ENCODE measurements at places on chromosomes 16 and 17.

DNA sequence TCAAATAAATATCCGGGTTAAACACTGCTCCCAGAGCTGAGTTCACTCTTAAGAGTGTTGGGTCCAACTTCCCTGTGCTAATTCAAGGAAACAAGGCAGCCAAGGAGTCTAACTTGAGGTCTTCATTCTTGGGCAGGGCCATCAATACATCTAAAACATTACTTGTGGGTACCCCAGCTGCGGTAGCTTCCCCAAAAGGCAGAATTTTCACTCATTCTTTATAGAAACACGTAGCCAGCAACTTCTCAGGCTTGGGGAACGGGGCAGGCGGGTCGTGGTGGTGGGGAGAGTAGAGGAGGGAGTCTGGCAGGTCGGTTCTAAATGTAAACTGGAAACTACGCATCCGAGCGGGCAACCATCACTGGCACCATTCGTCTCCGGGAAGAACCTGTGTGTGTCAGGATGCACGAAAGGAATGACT is 666 bp upstream of the METTL9 start:
- DNase-seq: no peak

- DNase-seq: no peak
Measured at GRCh38 chr17:57622683-57623433, 122.2 kb downstream of the CCDC182 start.

GRCh38 chr16:85611444-85612190 is 1.5 kb upstream of the GSE1 start:
- DNase-seq: peak; percentile 37

- DNase-seq: peak; percentile 84
Measured at GRCh38 chr16:30571445-30572322, at the start of gene ZNF688. Gene ZNF688 (minus strand): TSS chr16:30571714. CDS start chr16:30571629, 85 bp downstream.

DNA sequence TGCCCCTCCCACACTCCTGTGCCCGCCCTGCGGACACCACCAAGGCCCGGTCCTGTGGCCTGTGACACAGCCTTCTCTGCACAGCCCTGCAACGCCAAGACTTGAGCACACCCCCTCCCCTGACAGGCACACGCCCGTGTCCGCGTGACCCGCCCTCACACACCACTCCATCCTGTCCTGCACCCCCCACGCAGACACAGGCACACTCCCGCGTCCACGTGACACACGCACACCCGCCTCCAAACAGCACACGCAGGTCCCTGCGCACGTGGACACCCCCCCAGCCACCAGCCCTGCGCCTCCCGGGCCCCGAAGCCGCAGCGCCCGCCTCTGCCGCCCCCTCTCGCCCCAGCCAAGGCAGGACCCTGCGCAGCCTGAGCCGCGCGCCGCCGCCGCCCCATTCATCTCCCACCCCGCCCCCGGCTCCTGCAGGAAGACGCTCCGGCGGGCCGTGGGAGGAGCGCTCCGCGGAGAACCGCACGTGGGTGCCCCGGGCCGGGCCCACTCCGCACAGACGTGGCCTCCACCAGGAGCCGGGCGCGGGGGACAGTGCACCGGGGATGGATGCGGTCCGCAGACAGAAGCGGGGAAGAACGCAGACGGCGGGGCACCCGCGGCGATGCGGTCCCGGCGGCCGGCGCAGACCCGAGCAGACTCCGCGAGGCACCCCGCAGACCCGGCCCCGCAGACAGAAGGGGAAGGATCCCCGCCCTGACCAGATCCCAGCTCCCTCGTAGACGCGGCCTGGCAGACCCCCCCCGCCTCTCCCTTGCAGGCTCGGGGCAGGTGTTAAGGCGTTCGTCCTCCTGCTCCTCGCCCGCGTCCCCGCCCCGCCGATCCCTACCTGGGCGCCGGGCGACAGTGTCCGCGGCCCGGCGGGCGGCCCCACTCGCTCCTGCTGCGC is 506 bp downstream of the CAMKK1 start:
- DNase-seq: no peak

DNA sequence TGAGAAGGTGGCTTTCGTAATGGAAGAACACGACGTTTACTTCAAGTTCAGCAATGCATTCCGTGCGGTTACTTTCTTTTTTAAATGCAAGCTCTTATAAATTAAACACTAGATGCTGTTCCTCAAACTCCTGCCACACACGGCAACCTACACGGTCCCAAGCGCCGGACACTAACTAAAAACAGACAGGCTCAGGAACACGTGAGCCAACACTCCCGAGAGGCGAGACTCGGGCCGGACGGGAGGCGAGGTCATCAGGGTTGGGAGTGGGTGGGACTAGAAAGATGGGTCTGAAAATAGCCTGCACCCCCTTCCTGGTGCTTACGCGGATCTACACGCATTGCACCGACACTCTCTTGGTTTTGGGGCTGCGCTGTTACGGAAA is 6.4 kb downstream of the CLCN7 start:
- no peak for DNase-seq

DNA sequence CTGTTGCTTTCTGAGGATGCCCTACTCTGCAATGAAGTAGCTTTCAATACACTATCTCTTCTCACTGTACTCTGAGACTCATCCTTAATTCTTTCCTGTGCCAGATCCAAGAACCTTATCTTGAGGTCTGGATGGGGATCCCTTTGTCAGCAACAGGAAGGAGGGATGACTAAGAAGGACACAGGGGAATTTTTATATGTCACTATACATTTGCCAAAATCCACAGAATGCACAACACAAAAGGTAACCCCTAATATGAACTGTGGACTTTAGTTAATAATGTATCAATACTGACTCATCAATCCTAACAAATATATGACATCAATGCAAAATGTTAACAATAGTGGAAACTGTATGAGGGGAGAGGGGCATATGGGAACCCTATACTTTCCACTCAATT is 4.7 kb upstream of the RBBP6 start:
- DNase-seq: no peak

- DNase-seq: no peak
Measured at GRCh38 chr17:79733692-79734070, 2.9 kb downstream of the ENPP7 start.

DNA sequence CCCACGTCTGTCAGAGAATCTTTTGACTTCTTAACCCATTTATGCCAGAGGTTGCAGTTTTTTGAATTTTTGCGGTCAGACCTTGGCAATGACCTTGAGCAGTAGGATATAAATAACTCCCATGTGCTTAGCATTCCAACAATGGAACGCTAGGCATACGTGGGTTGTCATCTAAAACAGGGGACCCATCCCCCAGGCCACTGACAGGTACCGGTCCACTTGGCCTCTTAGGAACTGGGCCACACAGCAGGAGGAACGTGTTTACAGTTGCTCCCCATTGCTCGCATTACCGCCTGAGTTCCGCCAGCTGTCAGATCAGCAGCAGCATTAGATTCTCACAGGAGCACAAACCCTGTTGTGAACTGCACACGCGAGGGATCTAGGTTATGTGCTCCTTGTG is 76.8 kb upstream of the LGALS9 start:
- DNase-seq: no peak

- DNase-seq: no peak
Measured at GRCh38 chr17:39598630-39599003, 9.1 kb downstream of the NEUROD2 start.

DNA sequence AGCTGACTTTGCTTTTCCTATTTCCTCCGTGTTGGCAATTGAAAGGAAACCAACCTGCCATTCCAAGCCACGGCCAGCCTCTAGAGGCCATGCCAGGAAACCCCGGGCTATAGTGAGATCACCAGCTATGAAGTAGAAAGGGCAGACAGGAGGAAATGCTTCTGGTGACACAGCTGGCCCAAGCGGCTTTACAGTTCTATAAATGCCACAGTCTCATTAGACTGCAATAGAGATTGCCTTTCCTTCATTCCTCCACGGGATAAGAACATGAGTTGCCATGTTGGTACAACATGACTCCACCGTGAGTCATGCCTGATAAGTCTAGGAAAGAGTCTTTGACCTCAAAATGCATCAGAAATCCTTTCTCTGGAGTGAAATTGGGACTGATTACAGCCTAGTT is 384.9 kb downstream of the GRIN2A start:
- DNase-seq: no peak

- no peak for DNase-seq
Measured at GRCh38 chr17:30345527-30346075, 11.7 kb upstream of the TMIGD1 start.

- DNase-seq: no peak
Measured at GRCh38 chr16:969508-970385, 1.0 kb downstream of the LMF1 start.

DNA sequence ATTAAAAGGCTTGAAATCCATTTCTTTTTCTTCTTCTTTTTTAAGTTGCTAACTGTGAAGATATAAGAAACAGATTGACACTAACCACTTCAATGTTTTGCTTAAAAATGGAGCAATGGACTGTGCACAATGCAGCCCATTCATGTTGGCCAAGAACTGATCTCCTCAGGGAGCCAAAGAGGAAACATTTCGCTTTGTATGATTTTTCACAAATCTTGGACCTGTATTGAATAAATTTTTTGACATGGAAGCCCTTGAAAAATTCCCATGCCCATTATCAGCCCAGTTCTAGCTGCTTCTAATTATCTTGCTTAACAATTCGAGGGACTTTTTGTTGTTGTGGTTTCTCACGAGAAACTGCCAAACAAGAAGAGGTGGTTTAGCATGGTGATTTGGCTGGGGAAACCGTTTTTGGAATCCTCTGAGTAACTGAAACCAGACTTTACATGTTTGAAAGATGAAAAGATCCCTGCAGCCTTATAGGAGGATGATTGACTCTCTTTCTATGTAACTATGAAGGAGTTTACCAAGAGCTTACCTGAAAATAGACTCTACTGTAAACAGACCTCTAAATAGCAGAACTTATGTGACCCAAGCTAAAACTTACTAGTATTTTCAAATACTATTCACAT is 1389.4 kb upstream of the GOT2 start:
- no peak for DNase-seq

GRCh38 chr16:976389-976931 is 5.1 kb upstream of the SOX8 start:
- DNase-seq: no peak

DNA sequence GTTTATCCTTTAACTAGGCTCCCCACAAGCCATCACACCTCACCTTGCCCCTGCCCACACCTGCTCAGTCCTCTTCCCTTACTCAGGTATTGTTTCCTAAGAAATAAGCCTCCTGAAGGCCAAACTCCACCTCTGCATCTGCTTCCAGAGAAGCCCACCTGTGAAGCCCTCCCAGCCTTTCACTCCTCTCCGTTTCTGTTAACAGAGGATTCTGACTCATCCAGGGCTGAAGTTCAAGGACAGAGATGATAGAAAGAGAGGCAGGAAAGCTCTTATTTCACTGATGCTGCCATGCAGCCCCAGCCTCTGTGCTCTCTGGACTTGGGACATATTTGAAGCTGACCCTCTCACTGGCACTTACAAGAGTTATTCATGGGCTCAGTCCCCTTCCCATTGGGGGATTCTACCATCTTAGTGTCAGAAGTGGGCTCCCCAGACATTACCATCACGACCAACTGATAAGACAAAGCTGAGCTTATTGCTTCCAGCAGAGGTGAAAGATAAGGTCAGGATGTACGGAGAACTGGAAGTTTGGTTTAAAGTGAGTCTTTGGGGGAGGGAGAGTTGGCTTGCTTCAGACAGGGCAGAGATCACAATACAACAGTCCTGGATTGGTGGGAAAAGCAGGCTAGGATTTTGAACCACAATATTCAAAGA is 35.3 kb upstream of the XYLT2 start:
- DNase-seq: no peak

GRCh38 chr17:38355251-38355650 is 3.6 kb downstream of the SOCS7 start:
- DNase-seq: no peak

DNA sequence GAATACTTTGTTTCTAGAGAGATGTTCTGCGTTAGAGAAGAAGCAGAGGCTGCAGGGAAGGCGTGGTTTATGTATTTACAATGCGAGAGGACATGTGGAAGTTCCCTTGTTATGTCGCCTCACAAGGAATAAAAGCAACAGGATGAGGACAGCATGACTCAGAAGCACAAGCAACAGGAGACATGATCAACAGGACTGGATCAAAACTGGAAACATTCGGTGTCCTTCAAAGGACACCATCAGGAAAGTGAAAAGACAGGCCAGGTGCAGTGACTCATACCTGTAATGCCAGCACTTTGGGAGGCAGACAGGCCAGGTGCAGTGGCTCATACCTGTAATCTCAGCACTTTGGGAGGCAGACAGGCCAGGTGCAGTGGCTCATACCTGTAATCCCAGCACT is 52.6 kb downstream of the CCDC57 start:
- no peak for DNase-seq

- DNase-seq: no peak
Measured at GRCh38 chr17:81163051-81163695, 2.1 kb upstream of the PVALEF start.

DNA sequence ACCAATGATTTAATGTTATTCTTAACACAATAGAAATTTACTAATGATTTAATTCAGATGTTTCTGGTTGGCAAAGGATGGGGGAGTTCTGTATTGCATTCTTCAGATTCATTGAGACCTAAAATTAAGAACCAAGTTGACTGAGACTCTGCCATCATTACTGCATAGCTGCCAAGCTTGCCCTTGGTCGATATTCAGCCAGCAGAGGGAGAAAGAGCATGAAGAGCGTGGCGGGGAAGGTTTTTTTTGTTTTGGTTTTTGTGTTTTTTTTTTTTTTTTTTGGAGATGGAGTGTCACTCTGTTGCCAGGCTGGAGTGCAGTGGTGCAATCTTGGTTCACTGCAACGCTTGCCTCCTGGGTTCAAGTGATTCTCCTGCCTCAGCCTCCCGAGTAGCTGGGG is 659.4 kb upstream of the EEF2KMT start:
- no peak for DNase-seq

Data from NCI-H1436 treated with DMSO at 0.1 percent for 48 hours (cell line).